Stimulated activated CD4-positive, alpha-beta T cell treated with anti-CD3 and anti-CD28 coated beads, TNF-alpha, amount 100 ng/mL, for 1 hour (primary cell): ENCODE measurements at places on chromosomes 6 and 20.
A peak's percentile ranks its signal among the peaks of the same experiment; 100 is the strongest.

DNA sequence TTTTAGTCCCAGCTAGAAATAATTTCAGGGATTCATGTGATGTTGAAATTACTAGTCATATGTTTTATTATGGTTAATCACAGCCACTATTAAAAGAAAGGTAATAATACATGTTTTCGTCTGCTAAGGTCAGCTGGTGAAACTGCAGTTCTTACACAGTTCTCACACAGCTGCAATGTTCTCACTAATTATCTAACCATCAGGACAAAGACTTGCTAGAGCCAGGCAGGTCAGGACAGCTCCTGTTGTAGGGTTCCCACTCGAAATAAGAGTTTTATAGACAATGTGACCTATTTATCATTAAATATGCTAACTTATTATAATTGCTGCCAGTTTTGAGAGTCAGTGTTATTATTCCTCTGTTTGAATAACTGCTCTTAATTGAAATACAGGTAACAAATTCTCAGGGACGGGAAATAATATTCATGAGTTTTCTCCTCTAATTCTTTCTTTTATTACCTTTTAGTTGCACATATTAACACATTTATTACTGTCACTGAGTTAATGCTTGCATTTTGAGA, 97.9 kb downstream of the GJA1 start:
- DNase-seq: no peak

GRCh38 chr6:134630508-134631121, 312.7 kb upstream of the SGK1 start:
- no peak for DNase-seq

DNA sequence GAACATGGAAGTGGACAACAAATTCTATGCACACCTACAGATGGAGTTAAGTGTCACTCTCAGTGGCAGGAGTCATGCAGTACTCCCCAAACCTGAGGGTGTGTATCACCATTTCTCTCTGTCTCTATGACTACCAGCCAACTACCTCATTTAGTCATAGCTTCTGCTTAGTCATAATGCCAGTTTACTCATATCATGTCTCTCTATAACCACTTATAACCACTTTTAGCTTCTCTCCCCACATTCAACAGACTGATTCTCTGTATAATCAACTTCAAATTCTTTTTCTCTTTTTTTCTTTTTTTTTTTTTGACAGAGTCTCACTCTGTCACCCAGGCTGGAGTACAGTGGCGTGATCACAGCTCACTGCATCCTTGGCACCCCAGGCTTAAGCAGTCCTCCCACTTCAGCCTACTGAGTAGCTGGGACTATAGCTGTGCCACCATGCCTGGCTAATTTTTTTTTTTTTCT, 13.8 kb upstream of the GTF3C6 start:
- peak; percentile 9 for DNase-seq

- DNase-seq: no peak
Observed at GRCh38 chr6:157849288-157850017, 26.4 kb downstream of the SNX9 start.

DNA sequence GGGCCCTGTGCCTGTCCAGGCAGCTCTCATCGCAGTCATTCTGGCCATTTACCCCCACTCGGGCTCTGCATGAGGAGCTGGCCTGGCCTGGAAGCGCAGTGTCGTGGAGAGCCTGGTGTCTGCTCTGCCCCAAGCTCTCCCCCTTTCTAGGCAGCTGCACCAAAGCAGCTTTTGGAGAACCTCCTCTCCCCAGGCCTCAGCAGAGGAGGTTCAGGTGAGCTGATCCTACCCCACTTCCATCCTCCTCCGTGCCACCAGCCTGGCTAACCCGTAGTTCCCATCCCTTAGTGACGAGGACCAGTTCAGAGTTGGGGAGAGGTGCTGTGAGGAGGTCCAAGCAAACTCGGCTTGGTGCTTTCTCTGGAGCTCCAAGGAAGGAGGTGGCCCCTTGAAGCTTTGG, 30.5 kb upstream of the PHACTR3 start:
- DNase-seq: no peak

- DNase-seq: no peak
Observed at GRCh38 chr20:44138867-44139266, 48.1 kb downstream of the JPH2 start.

- DNase-seq: no peak
Observed at GRCh38 chr6:25239059-25239458, 40.1 kb upstream of the CARMIL1 start.

DNA sequence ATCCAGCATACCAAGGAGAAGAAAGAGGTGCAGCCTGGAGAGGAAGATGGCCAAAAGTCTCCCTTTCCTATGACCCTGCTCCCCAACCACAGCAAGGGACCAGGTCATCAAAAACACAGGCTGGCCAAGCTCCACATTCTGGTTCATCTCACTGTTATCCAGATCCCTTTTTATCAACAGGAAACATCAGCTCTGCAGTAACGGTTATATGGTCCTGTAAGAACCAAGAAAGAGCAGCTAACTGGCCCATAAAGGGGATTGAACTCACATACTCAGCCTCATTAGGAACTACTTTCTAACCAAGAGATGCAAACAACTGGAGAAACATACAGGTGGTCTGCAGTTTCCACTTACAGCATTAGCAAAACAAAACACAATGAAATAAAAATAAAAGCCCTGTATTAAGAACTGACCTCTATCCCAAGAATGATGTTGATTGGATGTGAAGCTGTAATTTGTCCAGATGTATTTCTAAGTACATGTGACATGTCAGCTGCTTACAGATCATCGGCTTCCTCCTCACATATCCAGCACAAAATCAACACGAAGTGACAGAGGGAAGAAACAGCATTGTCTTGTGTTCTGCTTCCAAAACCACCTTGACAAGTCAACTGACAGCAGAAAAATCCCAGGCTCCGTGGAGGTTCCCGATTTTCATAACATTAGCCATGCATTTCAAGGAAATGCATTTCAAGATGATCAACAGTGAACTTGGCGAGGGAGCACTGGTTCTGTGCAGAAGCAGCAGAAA, 557.2 kb upstream of the AGPAT4 start:
- no peak for DNase-seq
